ENCODE measurements at places on chromosomes 4 and X.

DNA sequence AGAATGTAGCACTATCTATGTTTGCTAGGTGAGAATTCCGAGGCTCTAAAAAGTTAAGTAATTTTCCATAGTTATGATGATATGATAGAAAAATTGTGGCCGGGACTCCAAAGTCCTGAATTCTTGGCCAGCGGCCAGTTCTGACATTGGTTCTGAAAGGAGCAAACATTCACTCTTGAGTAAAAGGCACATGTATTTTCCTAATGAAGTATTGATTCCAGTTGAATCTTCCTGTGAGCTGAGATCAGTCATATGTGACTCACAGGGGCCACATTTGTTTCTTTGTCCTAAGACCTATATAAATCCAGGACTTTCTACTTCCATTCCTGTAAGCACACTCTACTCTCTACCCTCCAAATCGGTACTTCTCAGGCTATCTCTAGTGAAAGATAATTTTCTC is 349.9 kb downstream of the BMPR1B start:
- DNase-seq, result no peak

- no peak for DNase-seq
These were observed 272.9 kb upstream of the KLF3 start for GRCh38 chr4:38390969-38391545.

- no peak for DNase-seq
These were observed 146.7 kb upstream of the KLHL4 start for GRCh38 chrX:87370865-87371264.

DNA sequence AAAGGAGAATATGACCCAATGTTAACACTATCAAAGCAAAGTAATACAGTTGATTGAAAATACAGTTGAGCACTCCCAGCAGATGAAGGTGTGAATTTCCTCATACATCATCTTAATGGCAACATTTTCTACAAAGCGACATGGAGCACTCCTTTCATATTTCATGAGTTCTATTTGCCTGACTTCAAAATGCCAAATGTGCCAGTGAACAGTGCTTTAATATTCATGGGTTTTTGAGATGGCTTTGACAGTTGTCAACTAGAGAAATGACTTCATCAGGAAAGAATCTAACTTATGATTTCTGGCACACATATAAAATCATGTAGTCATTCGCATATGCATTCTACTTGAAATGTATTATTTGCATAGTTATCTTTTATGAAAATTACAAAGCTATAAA is 222.4 kb downstream of the GALNTL6 start:
- DNase-seq, result no peak

DNA sequence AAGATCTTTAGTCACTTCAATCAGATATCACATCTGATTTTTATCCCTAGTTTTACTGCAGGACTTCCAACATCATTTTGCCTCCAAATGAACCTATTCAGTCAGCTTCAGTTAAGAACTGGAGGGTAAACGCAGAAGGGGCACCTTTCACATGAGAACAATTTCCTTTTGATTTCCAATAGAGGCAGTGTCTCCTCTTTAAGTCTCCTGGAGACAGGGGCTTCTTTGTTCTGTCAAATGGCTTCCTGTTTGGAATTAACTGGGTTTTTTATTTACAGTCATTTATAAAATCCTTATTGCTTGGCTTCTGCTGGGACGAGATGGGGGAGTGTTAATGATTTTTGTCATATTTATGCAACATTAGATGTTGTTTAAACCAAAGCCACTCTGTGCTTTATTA is 164.0 kb downstream of the STK32B start:
- no peak for DNase-seq

DNA sequence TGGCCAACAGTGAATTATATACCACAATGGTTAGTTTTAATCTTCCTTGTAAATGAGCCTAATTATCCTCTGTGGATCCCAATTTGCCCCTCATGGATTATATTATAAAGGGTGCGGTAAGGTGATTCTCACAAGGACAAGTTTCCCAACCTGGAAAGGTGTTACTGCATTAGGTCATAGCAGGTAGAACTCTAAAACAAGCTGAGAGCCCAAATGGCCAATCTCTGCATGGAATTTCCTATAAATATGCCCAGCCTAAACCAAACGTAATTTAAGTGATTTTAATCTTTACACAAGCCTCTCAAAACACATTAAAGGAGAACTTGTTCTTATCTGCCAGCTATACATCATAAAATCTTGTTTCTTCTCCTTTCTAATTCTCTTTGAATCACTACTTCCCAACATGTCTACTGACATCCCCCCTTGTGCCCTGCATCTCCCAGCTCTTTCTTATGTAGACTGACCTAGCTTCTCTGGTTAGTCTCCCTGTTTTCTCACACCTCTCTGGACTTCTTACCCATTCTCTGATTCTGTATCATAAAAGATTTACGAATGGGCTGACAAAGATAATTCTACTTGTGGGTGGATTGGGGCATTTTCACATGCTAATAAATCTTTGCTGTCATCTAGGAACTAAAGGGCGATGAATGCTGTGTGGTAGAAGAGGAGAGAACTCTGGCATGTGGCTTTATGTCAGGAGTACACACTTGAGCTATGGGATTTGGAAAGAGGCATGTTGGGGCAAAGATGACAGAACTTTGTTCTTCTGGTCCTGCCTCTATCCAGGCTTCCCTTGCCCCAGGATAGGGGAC is 94.3 kb upstream of the PGRMC2 start:
- DNase-seq, result no peak

DNA sequence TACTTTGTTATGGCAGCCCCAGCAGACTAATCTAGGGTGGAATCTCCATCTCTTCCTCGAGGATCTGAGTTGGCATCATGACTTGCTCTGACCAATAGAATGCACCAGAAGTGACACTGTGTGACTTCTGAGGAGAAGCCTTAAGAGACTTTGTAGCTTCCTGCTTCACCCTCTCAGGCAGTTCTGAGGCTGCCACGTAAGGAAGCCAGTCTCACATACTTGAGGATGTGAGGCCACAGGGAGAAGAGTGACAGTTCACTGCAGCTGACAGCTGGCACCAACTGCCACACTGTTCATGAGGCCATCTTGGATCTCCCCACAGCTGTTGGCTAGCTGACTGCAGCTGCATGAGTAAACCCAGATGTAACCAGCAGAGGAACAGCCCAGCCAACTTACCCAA is 29.3 kb upstream of the BCOR start:
- no peak for DNase-seq

DNA sequence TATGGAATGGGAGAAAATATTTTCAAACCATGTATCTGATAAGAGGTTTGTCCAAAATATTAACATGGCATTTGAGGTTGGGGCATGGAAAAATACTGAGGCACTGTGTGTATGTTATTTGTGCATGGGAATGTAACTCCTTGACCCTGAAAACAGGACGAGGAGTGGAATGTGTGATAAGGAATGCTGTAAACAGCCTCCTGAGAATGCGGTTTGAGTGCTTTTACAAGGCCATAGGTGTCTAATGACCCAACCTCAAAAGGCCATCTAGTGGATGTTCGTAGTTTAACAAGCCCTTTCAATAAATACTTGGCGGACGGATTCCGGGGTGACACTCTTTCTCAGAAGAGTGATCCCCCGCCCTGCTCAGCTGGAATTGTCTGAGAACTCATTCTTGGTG is 162.9 kb upstream of the USP9X start:
- DNase-seq, result peak; percentile 9

- DNase-seq, result no peak
These were observed 55.1 kb upstream of the F9 start for GRCh38 chrX:139475432-139475831.

GRCh38 chrX:81411517-81411916 is 209.6 kb downstream of the SH3BGRL start:
- peak; percentile 1 for DNase-seq

DNA sequence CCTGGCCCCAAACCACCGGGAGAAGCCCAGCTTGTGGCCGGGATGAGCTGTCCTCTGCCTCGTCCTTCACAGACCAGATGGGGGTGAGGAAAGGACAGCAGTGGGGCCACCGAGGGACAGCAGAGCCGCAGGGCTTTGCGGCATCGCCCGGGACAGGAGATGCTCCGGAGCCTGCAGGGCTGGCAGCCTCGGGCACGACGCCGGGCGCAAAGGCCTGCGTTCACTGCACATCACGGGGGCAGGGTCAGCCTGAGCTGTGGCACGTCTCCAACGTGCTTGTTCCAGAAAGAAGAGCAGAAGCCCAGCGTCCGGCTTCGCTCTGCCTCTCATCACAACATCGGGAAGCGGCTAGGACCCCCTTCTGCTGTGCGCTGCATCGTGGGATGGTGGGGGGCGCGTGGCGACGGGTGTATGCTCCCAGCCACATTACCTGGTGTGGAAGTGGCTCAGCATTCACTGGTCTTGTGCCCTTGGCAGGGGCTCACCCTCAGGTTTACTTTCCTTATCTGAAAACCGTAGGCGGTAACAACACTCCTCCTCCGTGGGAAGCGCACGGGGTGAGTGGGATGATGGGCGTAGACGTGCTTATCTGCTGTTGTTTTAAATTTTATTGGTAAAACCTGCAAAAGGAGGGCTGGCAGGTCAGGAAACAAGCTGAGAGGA is 7.4 kb downstream of the TADA2B start:
- DNase-seq, result no peak

DNA sequence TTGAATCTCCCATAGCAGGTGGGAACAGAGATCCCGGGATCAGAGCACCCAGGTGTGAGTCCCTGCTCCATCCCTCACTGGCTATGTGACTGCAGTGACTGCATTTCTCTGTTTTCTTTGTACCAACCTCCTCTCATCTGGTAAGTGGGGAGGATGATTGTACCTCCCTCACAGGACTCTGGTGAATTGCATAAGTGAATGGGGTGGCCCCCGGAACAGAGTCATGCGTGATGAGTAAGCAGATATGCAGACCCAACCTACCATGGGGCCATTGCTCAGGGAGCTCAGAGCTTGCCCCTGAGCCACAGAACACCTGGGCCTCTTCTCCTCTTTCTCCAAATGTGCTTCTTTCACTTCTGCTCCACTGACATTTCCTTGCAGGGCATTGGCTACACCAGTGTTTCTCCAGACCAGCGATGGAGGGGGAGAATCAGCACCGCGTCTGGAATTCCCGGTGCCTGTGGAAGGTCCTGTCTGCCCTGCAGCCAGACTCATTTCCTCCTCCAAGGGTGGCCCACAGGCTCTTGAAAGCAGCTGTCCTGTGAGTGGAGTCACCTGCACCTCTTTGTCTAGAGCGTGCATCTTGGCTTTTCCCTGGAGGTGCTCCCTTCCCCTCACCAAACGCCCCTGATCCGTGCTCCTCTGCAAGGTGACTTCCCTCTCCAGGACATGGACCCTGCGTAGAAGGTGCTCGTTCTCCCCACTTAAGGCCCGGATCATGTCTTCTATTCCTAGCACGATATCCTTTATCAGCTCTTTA is 30.0 kb downstream of the C4orf50 start:
- no peak for DNase-seq

DNA sequence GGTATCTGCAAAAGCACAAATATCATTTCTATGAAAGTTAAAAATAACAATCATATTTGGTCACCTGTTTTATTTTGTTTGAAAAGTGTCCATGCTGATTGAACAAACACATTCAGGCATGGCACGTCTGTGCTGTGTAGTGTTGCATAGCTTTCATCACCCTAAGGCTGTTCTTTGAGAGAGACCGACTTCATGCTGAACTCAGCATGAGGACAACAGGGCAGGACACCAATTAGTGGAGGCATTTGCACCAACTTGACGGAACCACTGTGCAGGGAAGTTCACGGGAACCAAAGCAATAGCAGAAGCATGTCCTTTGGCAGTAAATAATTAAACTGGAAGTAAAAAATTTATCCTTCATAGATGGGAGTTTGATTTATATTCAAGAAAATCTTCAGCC is 158.4 kb upstream of the SLC7A11 start:
- no peak for DNase-seq

GRCh38 chr4:77199276-77199675 is 42.3 kb downstream of the CCNG2 start:
- no peak for DNase-seq

GRCh38 chr4:172061204-172061603 is 248.0 kb downstream of the GALNTL6 start:
- DNase-seq, result no peak

DNA sequence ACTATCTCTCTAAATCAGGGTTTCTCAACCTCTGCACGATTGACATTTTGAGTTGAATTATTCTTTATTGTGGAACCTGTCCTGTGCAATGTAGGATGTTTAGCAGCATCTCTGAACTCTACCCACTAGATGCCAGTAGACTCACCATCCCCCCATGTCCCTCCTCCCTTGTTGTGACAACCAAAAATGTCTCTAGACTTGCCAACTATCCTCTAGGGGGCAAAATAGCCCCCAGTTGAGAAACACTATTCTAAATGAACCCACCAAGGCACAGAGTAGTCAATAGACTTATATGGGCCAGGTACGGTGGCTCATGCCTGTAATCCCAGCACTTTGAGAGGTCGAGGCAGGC is 49.1 kb upstream of the GAB1 start:
- no peak for DNase-seq
